Cardiac septum (tissue), 1 donor: ENCODE measurements at places on chromosomes 13 and 19.

DNA sequence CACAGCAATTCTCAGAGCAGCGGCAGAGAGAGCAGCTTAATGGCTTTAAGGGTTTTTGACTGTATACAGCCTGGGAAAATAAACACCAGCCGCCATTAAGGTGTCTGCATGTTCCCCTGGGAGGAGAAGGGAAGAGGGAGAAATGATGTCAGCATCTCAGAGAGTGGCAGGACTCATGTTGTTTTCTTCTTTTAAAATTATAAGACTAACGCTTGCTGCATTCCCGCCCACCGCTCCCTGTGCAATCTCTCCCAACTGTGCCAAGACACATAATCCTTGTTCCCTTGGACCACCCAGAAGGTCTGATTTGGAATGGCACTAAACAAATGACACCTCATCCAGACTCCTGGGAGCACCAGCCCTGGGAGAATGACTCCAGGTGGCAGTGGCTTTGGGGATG, 27.7 kb upstream of the FAM216B start:
- DNase-seq: no peak

GRCh38 chr13:26488236-26489003, 69.1 kb upstream of the WASF3 start:
- no peak for DNase-seq

DNA sequence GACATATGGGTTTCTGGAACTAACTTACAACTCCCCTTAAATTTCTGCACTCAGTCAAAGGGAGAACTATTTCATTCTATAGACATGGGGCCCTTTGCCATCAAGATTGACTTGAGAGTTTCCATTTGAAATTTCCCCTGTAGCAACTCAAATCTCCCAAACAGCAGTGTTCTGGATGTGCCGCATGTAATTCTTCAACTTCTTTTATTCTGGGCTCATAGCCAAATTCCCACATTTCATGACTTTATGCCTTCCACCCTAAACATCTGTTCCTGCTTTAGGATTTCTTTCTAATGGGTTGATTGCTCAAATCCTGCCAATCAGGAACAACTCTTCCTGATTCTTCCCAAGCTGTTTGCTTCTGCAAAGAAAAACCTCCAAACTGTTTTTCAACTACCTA, 336.0 kb downstream of the TBC1D4 start:
- no peak for DNase-seq

DNA sequence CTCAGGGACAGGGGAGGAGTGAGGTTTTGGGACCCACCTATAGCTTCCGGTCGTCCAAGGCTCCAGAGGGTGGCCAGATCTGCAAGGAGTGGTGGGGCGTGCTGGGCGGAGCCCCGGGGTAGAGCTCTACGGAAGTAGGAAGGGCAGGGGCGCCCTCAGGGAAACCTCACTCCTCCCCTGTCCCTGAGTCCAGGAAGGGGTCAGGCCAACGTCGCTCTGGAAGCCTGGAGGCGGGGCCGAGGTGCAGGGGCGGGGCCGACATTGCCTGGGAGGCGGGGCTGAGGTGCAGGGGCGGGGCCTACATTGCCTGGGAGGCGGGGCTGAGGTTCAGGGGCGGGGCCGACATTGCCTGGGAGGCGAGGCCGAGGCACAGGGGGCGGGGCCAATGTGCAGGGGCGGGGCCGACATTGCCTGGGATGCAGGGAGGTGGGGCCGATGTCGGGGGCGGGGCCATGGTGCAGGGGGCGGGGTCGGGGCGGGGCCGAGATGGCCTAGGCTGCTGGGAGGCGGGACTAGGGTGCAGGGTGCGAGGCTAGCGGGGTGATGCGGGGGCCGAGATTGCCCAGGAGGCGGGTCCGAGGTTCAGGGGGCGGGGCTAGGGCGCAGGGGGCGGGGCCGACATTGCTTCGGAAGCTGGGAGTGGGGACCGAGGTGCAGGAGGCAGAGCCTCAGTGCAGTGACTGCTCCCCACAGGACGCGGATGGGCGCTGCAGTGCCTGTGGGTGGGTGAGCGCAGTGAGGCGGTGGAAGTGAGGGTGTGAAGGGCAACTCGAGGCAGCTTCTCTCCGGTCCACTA, 4.9 kb upstream of the PALM start:
- DNase-seq: peak; percentile 94

GRCh38 chr13:91349992-91350911, 2.8 kb downstream of the MIR17HG start:
- no peak for DNase-seq

DNA sequence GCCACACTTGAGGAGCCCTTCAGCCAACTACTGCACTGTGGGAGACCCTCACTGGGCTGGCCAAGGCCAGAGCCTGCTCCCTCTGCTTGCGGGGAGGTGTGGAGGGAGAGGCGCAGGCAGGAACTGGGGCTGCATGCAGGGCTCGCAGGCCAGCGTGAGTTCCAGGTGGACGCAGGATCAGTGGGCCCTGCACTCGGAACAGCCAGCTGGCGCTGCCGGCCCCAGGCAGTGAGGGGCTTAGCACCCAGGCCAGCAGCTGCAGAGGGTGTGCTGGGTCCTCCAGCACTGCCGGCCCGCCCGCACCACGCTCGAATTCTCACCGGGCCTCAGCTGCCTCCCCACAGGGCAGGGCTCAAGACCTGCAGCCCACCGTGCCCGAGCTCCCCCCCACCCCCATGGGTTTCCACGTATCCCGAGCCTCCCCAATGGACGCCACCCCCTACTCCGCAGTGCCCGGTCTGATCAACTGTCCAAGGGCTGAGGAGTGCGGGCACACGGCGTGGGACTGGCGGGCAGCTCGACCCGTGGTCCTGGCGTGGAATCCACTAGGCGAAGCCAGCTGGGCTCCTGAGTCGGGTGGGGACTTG, 1293.8 kb upstream of the PCDH9 start:
- DNase-seq: no peak

DNA sequence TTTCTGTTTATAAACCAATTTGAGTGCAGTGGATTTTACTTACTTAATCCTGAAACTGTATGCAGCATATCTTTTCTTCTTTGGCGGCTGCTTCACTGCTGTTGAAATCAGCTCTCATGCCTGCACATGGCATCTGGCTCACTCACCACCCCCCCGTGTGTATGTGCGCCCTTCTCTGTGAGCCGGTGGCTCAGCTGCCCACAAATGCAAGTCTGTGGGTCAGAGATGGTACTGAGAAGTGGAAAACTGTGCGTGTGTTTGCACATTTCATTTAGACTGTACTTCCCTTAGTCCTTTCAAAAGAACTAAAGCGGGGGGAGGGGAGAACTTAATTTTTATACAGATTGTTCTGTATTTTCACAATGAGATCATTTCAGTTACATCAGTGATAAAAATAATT, 307.6 kb downstream of the SHISA2 start:
- no peak for DNase-seq

GRCh38 chr19:2847507-2847906, 6.2 kb downstream of the ZNF555 start:
- DNase-seq: no peak
